ENCODE measurements at places on chromosomes 1 and 21. TPM values are rescaled to one million over a fixed set of nuclear protein-coding genes. Genes with fewer than 3 reads are reported as not detected.

EXTL1 gene
- 0.09 TPM for total RNA-seq

DDI2 gene
- 10.0 TPM for total RNA-seq

RGS7 gene
- under 0.01 TPM for total RNA-seq

RBM11 gene
- total RNA-seq: not detected

KCNA3 gene
- total RNA-seq: 0.18 TPM

TLCD4 gene
- 0.85 TPM for total RNA-seq

FGR gene
- not detected for total RNA-seq

IL10 gene
- total RNA-seq: not detected

FCRL4 gene
- not detected for total RNA-seq

RPE65 gene
- not detected for total RNA-seq

ADAMTS4 gene
- 2.3 TPM for total RNA-seq

DMBX1 gene
- total RNA-seq: not detected

DNAJB4 gene
- total RNA-seq: 28.4 TPM

LPAR3 gene
- total RNA-seq: 2.6 TPM

GJA4 gene
- total RNA-seq: 0.18 TPM

LRRC38 gene
- total RNA-seq: 0.28 TPM

SMPDL3B gene
- not detected for total RNA-seq

KIF14 gene
- 1.2 TPM for total RNA-seq

EDARADD gene
- total RNA-seq: 0.09 TPM

SUSD4 gene
- 0.14 TPM for total RNA-seq

VCAM1 gene
- total RNA-seq: 191 TPM
